ENCODE measurements at places on chromosomes 12 and 14. TPM values are rescaled to one million over a fixed set of nuclear protein-coding genes. Genes with fewer than 3 reads are reported as not detected.

DNA sequence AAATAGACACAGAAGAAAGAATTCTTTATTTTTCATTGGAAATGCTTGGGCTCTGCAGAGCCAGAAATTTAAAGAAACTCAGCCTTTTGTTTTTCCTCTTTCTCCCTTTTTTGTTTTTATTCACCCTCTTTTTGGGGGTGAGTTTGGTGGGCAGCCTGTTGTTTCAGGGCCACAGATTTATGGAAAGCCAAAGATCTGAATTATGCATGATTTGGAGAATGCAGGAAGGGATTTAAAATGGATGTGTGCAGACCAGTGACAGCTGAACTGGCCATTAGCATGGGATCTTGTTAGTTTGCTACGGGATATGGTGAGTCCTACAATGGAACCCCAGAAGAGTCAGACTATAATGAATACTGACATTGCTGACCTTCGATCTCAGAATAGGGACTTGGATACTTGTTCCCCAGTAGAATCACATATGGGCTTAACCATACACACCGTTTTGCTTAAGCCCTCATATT lies 7.7 kb upstream of the ATXN2 start:
- H3K4me1 ChIP-seq = no peaks in the 10 kb centered on the region
- no peak overlapping the region for H3K4me3 ChIP-seq
- no peaks in the 10 kb centered on the region for H3K27me3 ChIP-seq
- H3K27ac ChIP-seq = no peak overlapping the region
- DNase-seq = no peak

DNA sequence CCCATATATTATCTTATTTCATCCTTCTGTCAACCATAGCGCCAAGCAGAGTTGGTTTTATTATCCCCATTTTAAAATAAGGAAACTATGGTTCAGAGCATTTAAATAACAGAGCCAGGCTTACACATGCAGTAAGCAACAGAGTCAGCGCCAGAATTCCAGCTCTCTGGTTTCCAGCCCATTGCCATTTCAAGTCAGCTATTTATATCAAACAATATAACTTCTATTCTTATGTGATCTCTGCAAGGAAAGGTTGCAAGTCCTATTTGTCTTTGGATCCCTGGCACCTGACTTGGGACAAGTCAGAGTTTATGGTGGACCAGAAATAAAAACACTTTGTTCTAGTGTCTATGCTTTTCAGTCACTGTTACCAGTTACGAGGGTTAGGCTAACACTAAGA lies 174.1 kb upstream of the EEA1 start:
- H3K27ac ChIP-seq = no peak overlapping the region
- H3K36me3 ChIP-seq = no peaks in the 10 kb centered on the region
- H3K27me3 ChIP-seq = no peaks in the 10 kb centered on the region
- DNase-seq = no peak

- DNase-seq = peak; percentile 91
- H3K36me3 ChIP-seq = no peaks in the 10 kb centered on the region
- peak within 1 kb of the TSS; percentile 73 for H3K27ac ChIP-seq
- no peaks in the 10 kb centered on the region for H3K4me1 ChIP-seq
- H3K27me3 ChIP-seq = no peaks in the 10 kb centered on the region
- H3K4me3 ChIP-seq = peak within 1 kb of the TSS; percentile 86
Observed at GRCh38 chr14:21024585-21025370, at the start of gene NDRG2. NDRG2 (minus strand) TSS chr14:21025061; CDS start chr14:21023315, 1,746 bp downstream.

- no peaks in the 10 kb centered on the region for H3K27me3 ChIP-seq
- no peak overlapping the region for H3K27ac ChIP-seq
- no peak for DNase-seq
Observed at GRCh38 chr12:59708064-59708463, 112.2 kb downstream of the SLC16A7 start.

GRCh38 chr14:65035049-65035448 lies 48.4 kb downstream of the FNTB start:
- H3K36me3 ChIP-seq = no peaks in the 10 kb centered on the region
- H3K4me3 ChIP-seq = no peak overlapping the region
- H3K4me1 ChIP-seq = no peaks in the 10 kb centered on the region
- DNase-seq = no peak
- no peak overlapping the region for H3K27ac ChIP-seq

DNA sequence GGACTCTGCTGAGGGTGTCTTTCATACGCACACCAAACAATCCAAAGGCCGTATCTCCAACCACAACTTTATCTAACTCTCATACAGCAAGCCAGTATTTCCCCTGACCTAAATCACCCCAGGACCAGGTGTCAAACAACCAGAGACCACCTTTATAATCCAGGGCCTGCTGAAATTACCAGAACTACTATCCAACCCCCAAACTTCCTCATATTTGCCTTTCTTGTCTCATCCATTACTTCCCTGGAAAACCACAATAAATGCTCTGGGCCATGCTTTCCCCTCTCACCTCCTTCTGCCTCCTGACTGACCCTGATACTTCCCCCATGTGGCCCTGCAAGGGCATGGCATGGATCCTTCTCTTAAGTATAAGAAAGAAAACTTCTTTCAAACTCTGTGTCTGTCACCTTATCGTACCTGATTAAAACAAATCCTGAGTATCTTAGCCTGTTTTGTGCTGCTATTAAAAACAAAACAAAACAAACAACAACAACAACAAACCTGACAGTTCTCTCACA lies 44.7 kb upstream of the CRACR2A start:
- DNase-seq = no peak
- no peaks in the 10 kb centered on the region for H3K4me1 ChIP-seq
- H3K4me3 ChIP-seq = no peak overlapping the region
- H3K27me3 ChIP-seq = no peaks in the 10 kb centered on the region

DNA sequence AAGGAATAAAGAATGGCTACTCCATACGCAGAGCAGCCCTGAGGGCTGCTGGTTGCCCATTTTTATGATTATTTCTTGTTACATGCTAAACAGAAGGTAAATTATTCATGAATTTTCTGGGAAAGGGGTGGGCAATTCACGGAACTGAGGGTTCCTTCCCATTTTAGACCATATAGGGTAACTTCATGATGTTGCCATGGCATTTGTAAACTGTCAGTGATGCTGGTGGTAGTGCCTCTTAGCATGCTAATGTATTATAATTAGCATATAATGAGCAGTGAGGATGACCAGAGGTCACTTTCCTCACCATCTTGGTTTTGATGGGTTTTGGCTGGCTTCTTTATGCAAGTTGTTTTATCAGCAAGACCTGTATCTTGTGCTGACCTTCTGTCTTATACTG lies 273.0 kb downstream of the FUT8 start:
- H3K4me1 ChIP-seq = no peaks in the 10 kb centered on the region
- no peaks in the 10 kb centered on the region for H3K27me3 ChIP-seq
- no peak overlapping the region for H3K27ac ChIP-seq
- no peak overlapping the region for H3K4me3 ChIP-seq

- no peaks in the 10 kb centered on the region for H3K27me3 ChIP-seq
- no peaks in the 10 kb centered on the region for H3K36me3 ChIP-seq
- no peak for DNase-seq
- no peak overlapping the region for H3K4me3 ChIP-seq
- no peak overlapping the region for H3K27ac ChIP-seq
Observed at GRCh38 chr14:97377550-97377949, 580.4 kb downstream of the VRK1 start.

- H3K27ac ChIP-seq = no peak overlapping the region
- DNase-seq = no peak
- no peak overlapping the region for H3K4me3 ChIP-seq
- H3K36me3 ChIP-seq = no peaks in the 10 kb centered on the region
- no peaks in the 10 kb centered on the region for H3K27me3 ChIP-seq
- no peaks in the 10 kb centered on the region for H3K4me1 ChIP-seq
Observed at GRCh38 chr14:65462411-65462810, 49.9 kb downstream of the FUT8 start.

DNA sequence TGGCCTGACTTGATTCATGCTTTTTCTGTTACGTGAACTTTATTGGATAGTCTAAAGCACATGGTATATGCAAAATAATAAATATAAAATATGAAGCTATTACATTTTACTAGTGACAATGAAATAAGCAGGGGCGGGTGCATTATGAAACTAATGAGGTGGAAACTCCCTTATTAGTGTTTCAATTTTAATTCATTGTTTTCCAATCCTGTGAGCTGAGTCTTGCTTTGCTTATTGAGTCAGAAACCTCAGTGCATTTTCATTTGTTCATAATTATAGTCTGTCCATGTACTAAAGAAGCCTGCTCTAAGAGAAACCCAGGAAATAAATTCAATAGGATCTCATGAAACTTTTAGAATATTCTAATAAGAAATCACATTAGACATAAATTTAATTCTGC lies 78.5 kb downstream of the CNTN1 start:
- H3K27me3 ChIP-seq = no peaks in the 10 kb centered on the region
- H3K27ac ChIP-seq = no peak overlapping the region
- H3K4me1 ChIP-seq = no peaks in the 10 kb centered on the region
- no peak overlapping the region for H3K4me3 ChIP-seq
- no peak for DNase-seq

DNA sequence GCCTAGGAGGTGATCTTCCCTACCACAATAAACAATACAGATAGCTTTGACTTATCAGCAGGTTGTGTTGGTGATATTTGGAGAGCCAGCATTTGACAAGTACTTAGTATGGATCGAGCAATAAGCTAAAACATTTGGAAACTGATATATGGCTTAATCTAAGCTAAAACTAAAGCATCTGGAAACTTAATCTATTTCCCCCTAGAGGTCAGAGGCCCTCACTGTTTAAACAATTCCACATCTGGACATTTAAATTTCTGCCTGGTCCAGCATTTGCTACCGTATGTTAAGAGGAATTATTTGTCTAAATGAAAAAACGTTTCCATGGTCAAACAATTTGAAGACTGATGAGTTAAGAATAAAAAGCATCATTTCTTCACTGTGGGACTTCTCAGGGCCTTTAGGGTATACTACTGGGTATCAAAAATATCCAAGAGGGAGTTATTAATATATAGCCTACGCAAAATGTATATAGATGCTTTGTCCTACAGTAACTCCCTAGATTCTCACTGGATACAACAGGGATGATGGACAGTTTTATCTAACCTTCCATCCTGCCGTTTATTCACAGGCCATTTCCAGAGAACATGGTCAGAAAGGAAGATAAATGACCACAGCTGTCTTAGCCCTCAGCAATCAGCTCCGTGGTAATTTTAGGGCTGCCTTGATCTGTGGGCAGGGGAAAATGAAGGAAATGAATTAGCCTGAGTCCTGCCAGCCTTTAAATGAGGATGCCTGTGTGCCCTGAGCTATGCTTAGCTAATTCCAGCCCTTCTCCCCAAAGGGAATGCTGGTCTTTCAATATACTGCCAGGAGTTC lies 135.4 kb upstream of the NUDT4 start:
- no peak overlapping the region for H3K27ac ChIP-seq
- H3K4me1 ChIP-seq = no peaks in the 10 kb centered on the region
- no peaks in the 10 kb centered on the region for H3K27me3 ChIP-seq
- no peaks in the 10 kb centered on the region for H3K36me3 ChIP-seq
- H3K4me3 ChIP-seq = no peak overlapping the region

DNA sequence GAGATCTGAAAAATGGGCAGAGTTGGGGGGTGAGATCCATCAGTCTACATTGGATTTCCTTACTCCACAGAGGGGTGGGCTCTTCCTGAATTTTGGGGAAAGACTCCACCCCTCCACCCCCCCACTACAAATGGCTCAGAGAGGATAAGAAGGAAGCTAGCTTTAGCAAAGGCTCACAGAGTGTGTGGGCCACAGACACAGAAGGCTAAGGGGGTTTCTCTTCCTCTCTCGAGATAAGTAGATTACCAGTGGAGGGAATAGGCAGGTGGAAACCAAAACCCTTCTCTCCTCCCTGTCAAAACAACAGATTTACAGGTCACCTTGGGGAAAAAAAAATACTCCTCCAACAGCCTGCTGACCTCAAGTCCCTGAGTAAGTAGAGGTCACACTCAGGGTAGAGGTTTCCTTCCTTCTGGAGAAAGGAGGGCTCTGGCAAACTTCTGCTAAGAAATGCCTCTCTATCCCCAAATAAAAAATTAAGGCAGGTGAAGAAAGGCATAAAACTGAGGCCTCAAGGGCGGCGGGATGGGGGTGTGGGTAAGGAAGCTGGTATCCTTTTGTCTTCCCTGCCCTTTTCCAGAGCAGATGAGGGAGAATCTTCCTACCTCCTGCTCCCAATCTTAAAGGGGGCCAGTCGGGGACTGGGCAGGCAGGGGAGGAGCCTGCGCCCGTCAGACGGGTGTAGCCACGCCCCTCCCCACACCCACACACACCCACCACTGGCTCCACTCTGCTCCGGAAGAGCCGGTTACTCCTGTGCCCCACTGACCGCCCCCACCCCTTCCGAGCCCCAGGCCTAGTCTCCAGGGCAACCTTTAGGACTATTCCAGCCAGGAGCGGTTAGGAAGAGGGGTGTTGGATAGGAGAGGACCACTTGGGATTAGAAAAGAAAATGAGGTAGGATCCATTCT lies 1.9 kb upstream of the BAZ2A start:
- peak overlapping the region; percentile 54 for H3K27ac ChIP-seq
- peaks cover 20% of the 10 kb centered on the region for H3K4me1 ChIP-seq
- peak; percentile 91 for DNase-seq
- H3K36me3 ChIP-seq = no peaks in the 10 kb centered on the region

The TCL1B gene
- not detected for total RNA-seq

The ALDH1L2 gene
- total RNA-seq = 2.2 TPM

The WNT5B gene
- total RNA-seq = 5.9 TPM

The ACVRL1 gene
- total RNA-seq = 121 TPM

The SSPN gene
- 8.5 TPM for total RNA-seq

The RIPK3 gene
- 38.2 TPM for total RNA-seq
